ENCODE measurements at places on chromosomes 11 and 22. TPM values are rescaled to one million over a fixed set of nuclear protein-coding genes. Genes with fewer than 3 reads are reported as not detected.

GRCh38 chr11:92067016-92067415, 157.6 kb upstream of the FAT3 start:
- no peak for DNase-seq
- H3K4me1 ChIP-seq = no peaks in the 10 kb centered on the region
- H3K4me3 ChIP-seq = no peak overlapping the region
- no peaks in the 10 kb centered on the region for H3K36me3 ChIP-seq

DNA sequence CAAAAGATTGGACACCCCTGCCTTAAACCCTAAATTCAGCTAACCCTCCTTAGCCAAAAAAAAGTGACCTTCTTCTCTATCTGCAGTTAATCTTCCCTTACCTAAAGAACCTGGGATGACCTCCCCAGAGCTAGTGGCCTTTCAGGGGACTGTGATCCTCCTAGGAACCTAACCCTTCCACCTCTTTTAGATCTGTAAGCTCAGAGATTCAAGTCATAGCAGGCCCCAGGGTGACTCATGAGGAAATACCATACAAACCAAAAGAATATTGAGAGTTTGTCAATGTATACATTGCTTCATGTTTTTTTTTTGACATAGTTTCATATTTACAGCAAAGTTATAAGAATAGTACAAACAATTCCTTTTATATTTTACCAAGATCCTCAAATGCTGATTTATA, 38.3 kb upstream of the CXCR5 start:
- no peak for DNase-seq
- H3K4me1 ChIP-seq = no peaks in the 10 kb centered on the region
- no peaks in the 10 kb centered on the region for H3K36me3 ChIP-seq
- H3K4me3 ChIP-seq = no peak overlapping the region
- no peak overlapping the region for H3K27ac ChIP-seq

TMPRSS13 gene
- 1.5 TPM for polyA plus RNA-seq

DNA sequence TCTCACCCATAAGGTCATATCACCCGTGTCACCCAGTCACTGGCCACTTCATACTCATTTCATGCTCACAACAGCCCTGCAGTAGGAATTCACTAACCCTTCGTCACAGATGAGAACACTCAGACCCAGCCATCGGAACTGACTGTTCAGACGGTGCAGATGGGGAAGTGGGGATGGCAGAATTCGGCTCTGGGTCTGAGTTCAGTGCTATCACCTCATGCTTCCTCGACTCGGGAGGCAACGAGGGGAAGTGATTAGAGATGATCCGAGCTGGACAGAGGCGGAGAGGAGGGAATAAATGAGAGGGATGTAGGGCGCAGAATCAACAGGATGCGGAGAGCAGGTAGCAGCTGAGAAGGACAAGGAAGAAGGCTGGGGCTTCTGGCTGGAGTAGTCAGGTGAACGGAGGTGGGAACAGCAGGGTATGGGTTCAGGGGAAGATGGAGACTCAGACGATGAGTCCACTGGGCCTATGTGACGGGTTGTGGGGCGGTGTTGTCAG, 4.7 kb downstream of the B3GNT6 start:
- no peak overlapping the region for H3K4me3 ChIP-seq
- no peaks in the 10 kb centered on the region for H3K36me3 ChIP-seq
- no peak for DNase-seq
- no peak overlapping the region for H3K27ac ChIP-seq

WEE1 gene
- 11.7 TPM for polyA plus RNA-seq

RIMBP3B gene
- polyA plus RNA-seq = 0.07 TPM

- DNase-seq = no peak
- H3K4me1 ChIP-seq = no peaks in the 10 kb centered on the region
- no peak overlapping the region for H3K27ac ChIP-seq
Observed at GRCh38 chr11:28760676-28761390, 652.6 kb downstream of the METTL15 start.

DNA sequence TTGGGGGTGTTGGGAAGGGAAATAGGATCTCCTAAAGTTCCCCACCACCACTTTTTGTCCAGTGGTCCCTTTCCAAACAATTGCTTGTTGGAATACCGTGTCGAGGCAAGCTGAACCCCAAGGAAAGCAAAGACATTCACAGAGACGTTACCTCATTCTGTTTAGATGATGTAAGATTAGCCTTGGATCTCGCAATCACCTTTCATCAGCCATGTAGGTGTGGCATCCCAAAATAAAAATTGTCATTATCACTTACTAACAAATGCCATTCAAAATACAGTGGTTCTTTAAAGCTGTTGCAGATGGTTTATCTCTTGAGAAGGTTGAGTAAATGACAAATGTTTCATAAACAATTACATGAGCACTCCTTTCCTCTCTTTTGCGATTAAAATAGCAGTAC, 86.5 kb upstream of the SLC25A18 start:
- no peak overlapping the region for H3K4me3 ChIP-seq
- H3K27ac ChIP-seq = no peak overlapping the region
- no peak for DNase-seq
- H3K27me3 ChIP-seq = no peaks in the 10 kb centered on the region

ART5 gene
- not detected for polyA plus RNA-seq

- no peaks in the 10 kb centered on the region for H3K36me3 ChIP-seq
- H3K4me3 ChIP-seq = no peak overlapping the region
- no peaks in the 10 kb centered on the region for H3K27me3 ChIP-seq
Observed at GRCh38 chr11:88050247-88050646, 125.0 kb downstream of the RAB38 start.

GRCh38 chr22:50731811-50732624, 6.0 kb upstream of the ACR start:
- H3K27ac ChIP-seq = peak overlapping the region; percentile 24
- no peaks in the 10 kb centered on the region for H3K36me3 ChIP-seq
- peaks cover 53% of the 10 kb centered on the region for H3K4me1 ChIP-seq
- H3K27me3 ChIP-seq = peaks cover 20% of the 10 kb centered on the region
- no peak overlapping the region for H3K4me3 ChIP-seq

- H3K27me3 ChIP-seq = no peaks in the 10 kb centered on the region
- no peak for DNase-seq
- no peak overlapping the region for H3K27ac ChIP-seq
- H3K4me1 ChIP-seq = no peaks in the 10 kb centered on the region
- no peak overlapping the region for H3K4me3 ChIP-seq
Observed at GRCh38 chr11:42770444-42771065, 541.2 kb upstream of the API5 start.

GRCh38 chr11:117827521-117828511, 3.3 kb upstream of the FXYD2 start:
- H3K4me1 ChIP-seq = peaks cover 45% of the 10 kb centered on the region
- H3K4me3 ChIP-seq = no peak overlapping the region
- H3K27ac ChIP-seq = peak overlapping the region; percentile 14
- DNase-seq = peak; percentile 72
- no peaks in the 10 kb centered on the region for H3K27me3 ChIP-seq

DNA sequence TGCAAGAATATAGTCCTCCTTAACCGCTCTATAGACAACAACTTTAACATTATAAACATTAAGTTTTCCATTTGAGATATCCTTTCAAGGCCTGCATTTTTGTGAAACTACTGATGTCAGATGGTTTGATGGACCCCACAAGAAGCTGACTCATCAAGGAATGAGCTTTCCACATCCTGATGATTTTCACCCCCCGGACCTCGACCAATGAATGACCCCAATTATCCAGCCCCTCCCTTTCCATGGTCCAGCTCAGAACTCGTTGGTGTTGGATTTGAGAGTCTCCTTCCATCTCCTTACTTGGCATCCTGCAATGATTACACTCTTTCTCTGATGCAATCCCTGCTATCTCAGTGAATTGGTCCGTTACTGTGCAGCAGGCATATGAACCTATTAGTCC, 31.8 kb upstream of the GUCY1A2 start:
- DNase-seq = no peak
- H3K4me1 ChIP-seq = no peaks in the 10 kb centered on the region
- no peaks in the 10 kb centered on the region for H3K36me3 ChIP-seq
- no peak overlapping the region for H3K4me3 ChIP-seq

GRCh38 chr22:31538815-31539214, 42.5 kb downstream of the SFI1 start:
- peaks cover 4% of the 10 kb centered on the region for H3K4me1 ChIP-seq
- DNase-seq = no peak
- no peak overlapping the region for H3K4me3 ChIP-seq
- H3K27ac ChIP-seq = no peak overlapping the region
- no peaks in the 10 kb centered on the region for H3K36me3 ChIP-seq

POTEH gene
- not detected for polyA plus RNA-seq

DNA sequence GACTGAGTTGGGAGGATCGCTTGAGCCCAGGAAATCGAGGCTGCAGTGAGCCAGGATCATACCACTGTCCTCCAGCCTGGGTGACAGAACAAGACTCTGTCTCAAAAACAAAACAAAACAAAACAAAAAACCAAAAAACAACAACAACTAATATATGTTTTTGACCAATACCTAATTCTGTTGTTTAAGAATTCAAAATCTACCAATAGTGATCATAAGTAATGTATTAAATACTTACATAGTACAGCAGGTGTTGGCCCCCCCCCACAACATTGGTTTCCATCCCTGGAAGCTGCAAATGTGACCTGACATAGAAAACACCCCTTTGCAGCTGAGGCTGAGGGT, 74.7 kb downstream of the KCNQ1 start:
- H3K27me3 ChIP-seq = no peaks in the 10 kb centered on the region
- no peak overlapping the region for H3K4me3 ChIP-seq
- H3K4me1 ChIP-seq = no peaks in the 10 kb centered on the region
- DNase-seq = no peak

- no peaks in the 10 kb centered on the region for H3K27me3 ChIP-seq
- H3K36me3 ChIP-seq = peaks cover 73% of the 10 kb centered on the region
- no peak overlapping the region for H3K4me3 ChIP-seq
- no peak overlapping the region for H3K27ac ChIP-seq
- no peak for DNase-seq
- peaks cover 67% of the 10 kb centered on the region for H3K4me1 ChIP-seq
Observed at GRCh38 chr11:66626926-66627325, 10.5 kb downstream of the RBM14 start.

GRCh38 chr11:101010899-101011298, 118.7 kb downstream of the PGR start:
- H3K36me3 ChIP-seq = no peaks in the 10 kb centered on the region
- H3K4me1 ChIP-seq = no peaks in the 10 kb centered on the region
- no peak overlapping the region for H3K4me3 ChIP-seq
- DNase-seq = no peak
- no peak overlapping the region for H3K27ac ChIP-seq

- DNase-seq = no peak
- H3K27me3 ChIP-seq = no peaks in the 10 kb centered on the region
- no peaks in the 10 kb centered on the region for H3K4me1 ChIP-seq
- H3K36me3 ChIP-seq = no peaks in the 10 kb centered on the region
- H3K4me3 ChIP-seq = no peak overlapping the region
Observed at GRCh38 chr11:132848336-132848735, 684.0 kb downstream of the OPCML start.

DNA sequence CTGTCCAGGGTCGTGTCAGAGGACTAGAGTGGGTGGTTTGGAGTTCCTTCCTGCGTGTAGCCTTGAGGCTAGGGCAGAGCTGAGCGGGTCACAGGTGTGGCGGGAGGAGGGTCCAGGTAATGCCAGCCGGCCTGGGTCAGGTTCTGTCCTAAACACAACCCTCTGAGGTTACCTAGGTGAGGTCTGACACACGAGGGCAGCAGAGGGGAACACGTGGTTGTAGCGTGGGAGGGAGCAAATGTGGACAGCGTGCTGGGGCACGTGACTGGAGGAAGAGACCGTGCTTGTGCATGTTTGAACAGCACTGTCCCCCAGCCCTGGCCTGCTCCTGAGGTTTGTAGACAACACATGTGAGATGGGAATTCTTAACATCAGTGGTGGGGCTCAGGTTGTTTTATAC, 13.1 kb downstream of the MOV10L1 start:
- H3K27ac ChIP-seq = no peak overlapping the region
- no peaks in the 10 kb centered on the region for H3K36me3 ChIP-seq
- H3K4me1 ChIP-seq = peaks cover 29% of the 10 kb centered on the region
- H3K27me3 ChIP-seq = peaks cover 16% of the 10 kb centered on the region
- no peak overlapping the region for H3K4me3 ChIP-seq

SERHL2 gene
- polyA plus RNA-seq = 2.2 TPM

GRCh38 chr11:116776522-116776984, 3.8 kb upstream of the BUD13 start:
- no peak overlapping the region for H3K27ac ChIP-seq
- H3K36me3 ChIP-seq = peaks cover 59% of the 10 kb centered on the region
- H3K4me3 ChIP-seq = no peak overlapping the region

GRCh38 chr11:11946878-11947277, 61.5 kb downstream of the DKK3 start:
- H3K27me3 ChIP-seq = no peaks in the 10 kb centered on the region
- H3K4me1 ChIP-seq = no peaks in the 10 kb centered on the region
- no peak overlapping the region for H3K4me3 ChIP-seq
- no peak for DNase-seq
- H3K27ac ChIP-seq = no peak overlapping the region

POU2AF3 gene
- polyA plus RNA-seq = 1.3 TPM

DNA sequence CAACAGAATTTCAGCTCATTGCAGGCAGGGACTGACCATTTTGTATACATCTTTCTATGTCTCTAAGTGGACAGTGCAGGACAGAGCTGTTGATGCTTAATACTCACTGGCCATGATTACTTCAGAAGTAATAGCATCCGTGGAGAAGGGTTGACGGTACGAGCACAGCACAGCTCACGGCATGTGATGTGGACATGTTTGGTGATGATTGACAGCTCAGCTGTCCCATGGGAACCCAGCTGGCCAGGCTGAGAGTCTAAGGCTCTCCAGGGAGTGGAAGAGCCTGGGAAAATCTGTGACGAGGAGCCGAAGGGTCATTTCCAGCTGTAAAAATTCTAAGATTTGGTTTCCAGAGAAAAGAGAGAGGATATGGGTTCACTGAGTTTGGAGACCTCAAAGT, 198.2 kb downstream of the SNX19 start:
- no peak overlapping the region for H3K27ac ChIP-seq
- H3K4me3 ChIP-seq = no peak overlapping the region
- no peaks in the 10 kb centered on the region for H3K36me3 ChIP-seq
- DNase-seq = no peak

DNA sequence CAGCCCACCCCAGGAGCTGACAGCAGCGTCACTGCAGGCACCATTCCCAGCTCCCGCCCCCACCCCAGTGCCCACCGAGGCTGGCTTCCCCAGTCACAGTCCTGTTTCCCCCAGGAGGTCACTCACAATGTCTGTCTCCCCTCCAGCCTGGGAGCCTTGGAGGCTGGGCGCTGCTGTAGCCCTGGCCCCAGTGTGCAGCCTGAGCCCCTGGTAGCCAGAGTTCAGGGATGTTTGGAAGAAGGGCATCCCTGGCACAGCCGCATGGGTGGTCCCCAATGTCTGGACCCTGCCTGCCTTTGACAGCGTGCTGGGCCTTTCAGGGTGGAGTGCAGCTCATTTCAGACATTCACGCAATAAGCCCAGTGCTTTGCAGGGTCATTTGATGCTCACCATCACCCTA, 4.3 kb downstream of the CAPN5 start:
- no peaks in the 10 kb centered on the region for H3K36me3 ChIP-seq
- DNase-seq = no peak
- H3K27me3 ChIP-seq = no peaks in the 10 kb centered on the region
- H3K4me1 ChIP-seq = peaks cover 22% of the 10 kb centered on the region
- no peak overlapping the region for H3K27ac ChIP-seq

DNA sequence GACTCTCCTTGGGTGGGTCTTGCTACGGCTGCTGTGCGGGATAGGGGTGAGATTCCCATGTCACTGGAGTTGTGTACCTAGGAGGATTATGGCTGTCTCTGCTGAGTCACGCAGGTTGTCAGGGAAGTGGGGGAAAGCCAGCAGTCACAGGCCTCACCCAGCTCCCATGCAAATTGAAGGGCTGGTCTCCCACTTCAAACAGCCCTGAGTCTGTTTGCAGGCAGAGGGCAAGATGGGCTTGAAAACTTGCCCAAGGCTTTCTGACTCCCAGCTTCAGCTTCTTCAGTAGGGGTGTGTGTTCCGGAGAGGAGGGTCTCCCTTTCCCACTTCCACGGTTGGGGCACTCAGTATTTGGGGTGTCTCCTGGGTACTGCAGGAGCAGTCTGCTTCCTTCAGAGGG, 10.9 kb upstream of the SC5D start:
- H3K4me1 ChIP-seq = no peaks in the 10 kb centered on the region
- no peaks in the 10 kb centered on the region for H3K27me3 ChIP-seq
- H3K4me3 ChIP-seq = no peak overlapping the region
- no peak for DNase-seq
